ENCODE measurements at places on chromosomes 16 and 17.

DNA sequence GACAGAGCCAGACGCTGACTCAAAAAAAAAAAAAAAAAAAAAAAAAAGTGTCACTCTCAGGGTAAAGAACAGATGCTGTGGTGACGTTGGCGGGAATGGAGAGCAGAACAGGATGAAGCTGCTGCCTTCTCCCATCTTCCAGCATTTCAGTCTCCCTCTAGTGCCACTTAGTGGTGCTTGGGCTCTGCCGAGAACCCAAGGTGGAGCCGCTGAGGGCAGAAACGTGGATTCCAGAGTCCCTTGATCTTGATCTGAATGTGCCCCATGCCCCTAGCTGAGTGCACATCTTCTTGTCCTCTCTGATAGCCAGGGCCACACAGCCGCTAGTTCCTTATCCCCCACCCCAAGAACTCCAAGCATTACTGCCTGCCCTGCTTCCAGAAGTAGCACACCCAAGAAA, 43.2 kb upstream of the FA2H start:
- no peak for DNase-seq

- no peak for DNase-seq
Observed at GRCh38 chr17:37261286-37261685, 114.5 kb upstream of the C17orf78 start.

DNA sequence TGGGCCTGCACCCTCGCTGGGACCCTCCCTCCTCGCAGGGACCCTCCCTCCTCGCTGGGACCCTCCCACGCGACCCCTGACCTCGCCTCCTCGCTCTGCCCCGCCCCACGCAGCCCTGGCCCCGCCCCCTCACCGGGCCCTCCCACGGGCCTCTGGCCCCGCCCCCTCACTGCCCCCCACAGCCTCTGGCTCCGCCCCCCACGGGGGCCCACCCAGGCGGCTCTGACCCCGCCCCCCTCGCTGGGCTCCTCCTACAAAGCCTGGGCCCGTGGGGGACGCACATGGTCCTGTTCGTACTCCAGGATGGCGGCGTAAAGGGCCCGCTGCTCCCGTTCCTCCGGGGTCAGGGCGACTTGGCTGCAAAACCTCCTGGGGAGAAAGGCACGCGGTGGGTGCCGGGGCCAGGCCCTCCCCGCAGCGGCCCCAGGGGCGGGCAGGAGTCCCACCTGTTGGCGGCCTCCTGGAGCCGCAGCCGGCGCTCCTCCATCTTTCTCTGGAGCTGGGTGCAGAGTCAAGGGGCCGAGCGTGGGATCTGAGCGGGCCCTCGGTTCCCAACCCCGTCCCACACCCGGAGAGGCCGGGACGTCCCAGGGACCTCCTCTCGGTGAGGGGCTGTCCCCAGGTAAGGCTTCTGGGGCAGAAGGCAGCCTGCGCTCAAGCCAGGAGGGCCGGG, 9.0 kb downstream of the VPS9D1 start:
- DNase-seq: peak; percentile 74

GRCh38 chr16:6558126-6558525, 774.5 kb upstream of the RBFOX1 start:
- DNase-seq: no peak

GRCh38 chr17:27635275-27635823, 4.4 kb downstream of the LGALS9 start:
- no peak for DNase-seq

- no peak for DNase-seq
Observed at GRCh38 chr17:47120521-47121095, 68.5 kb downstream of the CDC27 start.

DNA sequence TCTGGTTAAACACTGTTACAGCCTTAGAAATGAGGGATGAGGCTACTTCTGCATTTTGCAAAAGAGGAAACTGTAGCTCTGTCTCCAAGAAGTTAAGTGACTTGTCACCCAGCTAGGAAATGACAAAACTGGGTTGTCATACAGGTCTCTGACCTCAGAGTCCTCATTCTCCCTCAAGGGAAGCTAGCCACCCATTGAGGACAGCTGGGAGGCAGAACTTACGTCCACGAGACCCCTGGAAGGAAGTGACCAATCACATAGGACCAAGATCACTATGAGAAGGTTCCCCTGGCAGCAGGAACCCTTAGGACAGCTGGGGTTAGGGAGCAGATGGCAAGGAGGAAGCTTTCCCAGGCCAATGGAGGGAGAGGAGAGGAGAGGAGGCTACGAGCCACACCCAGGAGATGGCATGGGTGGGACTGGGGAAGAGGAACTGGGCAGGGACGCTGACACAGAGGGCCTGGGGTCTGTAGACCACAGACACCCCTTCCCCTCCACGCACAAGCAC, 11.2 kb downstream of the METTL22 start:
- DNase-seq: no peak

DNA sequence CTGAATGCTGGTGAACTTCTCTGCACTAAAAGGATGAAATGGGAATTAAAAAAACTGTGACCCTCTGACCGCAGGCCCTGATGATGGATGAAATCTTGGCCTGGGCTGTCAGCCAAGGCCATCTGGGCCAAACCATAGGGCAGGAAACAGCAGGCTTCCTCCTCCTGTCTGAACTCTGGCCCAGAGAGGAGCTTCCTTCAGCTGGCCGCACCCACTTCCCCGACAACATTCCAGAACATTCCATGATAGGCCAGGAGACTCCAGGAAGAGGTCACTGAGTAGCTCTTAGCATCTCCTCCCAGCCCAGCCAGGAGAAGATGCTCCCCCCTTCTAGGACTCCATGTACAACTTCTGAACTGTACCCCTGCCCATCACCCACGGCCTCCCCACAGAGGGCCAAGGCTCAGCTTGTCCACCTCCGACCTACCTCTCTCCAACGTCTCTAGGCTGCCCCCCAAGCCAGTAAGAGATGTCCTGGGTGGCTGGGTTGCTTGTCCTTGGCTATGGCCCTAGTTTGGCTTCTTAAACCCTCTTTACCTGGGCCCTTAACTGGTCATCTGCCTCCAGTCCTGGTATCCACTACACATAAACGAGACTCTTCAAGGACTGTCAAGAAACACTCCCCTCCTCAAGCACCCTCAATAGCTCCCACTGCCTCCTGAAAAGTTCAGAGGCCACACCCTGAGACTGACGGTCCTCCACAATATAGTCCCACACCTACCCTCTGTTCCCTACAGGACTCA, 1.7 kb downstream of the RPH3AL start:
- DNase-seq: no peak

GRCh38 chr17:50518384-50519023, 10.3 kb downstream of the MYCBPAP start:
- no peak for DNase-seq

DNA sequence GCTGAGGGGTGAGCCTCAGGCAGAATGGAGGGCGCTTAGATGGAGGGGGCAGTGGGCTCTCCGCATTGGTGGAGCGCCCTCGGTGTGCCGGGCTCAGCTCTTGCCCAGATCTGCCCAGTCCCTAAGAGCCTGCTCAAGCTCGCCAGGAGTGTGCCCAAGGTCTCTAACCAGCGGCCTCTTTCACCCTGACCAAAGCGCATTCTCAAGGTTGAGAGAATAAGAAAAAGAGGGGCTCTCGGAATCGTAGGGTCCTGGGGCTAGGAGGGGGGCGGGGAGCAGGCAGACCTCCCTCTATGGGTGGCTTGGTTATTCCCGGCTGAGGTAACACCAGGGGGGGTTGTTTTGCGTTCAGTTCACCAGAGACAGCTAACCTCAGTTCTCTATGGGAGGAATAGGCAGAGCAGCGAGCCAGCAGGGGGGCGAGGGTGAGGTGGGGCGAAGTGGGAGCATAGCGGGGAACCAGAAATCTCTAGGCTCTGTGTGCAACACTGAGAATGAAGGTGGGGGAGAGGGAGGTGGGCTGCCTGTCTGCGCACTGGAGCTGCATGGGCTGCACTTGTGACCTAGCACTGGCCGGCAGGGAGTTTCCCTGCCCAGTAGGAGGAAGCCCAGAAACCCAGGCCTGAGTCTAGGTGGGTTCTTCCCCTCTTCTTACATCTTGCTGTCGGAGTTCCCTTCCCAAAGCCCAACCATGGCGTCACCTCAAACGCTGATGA, 3.0 kb downstream of the TMEM132E start:
- DNase-seq: no peak

- DNase-seq: no peak
Observed at GRCh38 chr17:16463358-16464302, 28.4 kb downstream of the LRRC75A start.

GRCh38 chr16:80570106-80570478, 29.3 kb downstream of the DYNLRB2 start:
- DNase-seq: no peak

GRCh38 chr17:7634384-7634783, 4.4 kb downstream of the SHBG start:
- DNase-seq: no peak

- DNase-seq: no peak
Observed at GRCh38 chr17:79836972-79837887, 2.0 kb downstream of the CBX4 start.

DNA sequence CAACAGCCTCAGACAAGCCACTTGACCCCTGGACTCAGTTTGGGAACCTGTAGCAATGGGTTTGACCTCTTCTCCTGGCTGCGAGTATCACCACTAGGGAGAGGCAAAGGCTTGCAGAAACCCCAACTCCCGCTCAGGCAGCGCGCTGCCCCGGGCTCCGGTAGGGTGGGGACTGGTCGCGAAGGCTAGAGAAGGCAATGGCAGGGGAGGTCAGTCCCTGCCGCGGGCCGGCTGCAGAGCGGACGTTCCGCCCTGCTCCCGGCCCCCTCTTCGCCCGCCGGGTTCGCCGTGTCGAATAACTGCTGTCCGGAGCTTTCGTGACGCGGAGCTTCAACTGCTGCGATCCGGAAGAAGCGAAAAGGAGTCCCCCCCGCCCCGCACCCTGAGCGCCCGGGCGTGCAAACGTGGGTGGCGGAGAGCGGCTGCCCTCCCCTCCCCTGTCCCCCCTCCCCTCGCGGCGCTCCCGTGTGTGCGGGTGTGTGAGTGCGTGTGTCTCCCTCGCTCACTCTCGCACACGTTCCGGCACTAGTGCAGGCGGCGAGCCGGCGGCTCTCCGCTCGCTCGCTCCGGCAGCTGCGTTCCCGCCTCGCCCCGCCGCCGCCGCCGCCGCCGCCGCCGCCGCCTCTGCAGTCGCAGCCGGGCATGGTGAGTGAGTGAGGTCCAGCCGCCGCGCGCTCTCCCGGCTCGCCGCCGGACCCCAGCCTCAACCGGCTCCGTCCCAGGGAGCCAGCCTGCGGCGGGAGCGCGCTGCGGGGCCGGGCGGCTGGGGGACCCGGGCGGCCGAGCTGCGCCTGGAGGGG, 772 bp upstream of the SHISA6 start:
- no peak for DNase-seq

GRCh38 chr17:46727572-46728348, 90.7 kb downstream of the WNT3 start:
- DNase-seq: no peak

DNA sequence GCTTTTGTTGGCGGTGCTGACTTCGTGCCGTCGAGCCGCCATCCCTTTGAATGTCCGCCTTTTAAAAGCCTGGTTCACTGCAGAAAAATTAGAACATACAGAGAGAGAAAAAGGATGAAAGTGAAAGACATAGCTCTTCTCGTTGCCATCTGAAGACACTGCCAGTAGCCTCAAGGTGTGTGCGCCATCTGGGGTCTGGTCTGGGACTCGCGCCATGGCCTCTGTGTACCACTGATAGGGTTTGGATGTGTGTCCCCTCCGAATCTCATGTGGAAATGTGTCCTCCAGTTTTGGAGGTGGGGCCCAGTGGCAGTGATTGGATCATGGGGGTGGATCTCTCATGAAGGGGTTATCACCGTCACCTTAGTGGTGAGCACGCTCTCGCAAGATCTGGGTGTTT, 15.5 kb downstream of the GSE1 start:
- DNase-seq: no peak

DNA sequence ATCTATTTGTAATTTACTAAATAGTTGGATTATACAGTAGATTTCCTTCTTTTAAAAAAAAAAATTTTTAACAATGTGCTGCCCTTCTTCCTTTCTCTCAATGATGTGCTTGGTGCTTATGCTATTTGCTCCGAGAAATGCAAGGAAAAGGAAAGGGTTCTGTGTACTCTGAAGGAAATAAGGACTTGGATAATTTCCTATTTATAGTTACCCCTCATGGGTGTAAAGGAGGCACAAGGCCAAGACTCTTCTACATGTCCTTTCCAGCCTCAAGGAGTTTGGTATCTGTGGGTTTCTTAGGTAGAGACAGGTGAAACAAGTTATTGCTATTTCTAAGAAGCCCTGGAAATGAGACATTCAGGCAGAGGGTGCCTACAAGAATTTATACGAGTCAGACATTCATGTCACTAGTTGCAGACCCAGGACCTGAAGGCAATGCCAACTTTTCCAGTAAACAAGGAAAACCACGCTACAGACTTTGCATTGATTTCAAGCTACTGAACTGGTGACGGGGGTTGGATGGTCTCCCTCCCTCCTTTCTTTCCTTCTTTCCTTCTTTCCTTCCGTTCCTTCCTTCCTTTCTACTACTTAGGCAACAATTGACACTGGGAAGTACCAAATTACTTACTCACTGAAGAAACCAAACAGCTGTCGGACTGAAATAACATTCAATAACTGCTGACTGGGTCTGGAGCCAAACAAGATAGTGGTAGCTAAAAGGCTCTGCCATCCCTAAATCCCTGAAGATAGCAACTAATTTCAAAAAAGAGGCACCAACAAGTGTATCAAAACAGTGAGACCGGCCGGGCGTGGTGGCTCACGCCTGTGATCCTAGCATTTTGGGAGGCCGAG, 33.8 kb upstream of the GHDC start:
- no peak for DNase-seq

GRCh38 chr16:83470416-83470815, 337.4 kb upstream of the HSBP1 start:
- no peak for DNase-seq

All from stimulated activated CD4-positive, alpha-beta T cell treated with anti-CD3 and anti-CD28 coated beads, Interleukin-15, amount 100 ng/mL, for 48 hours (primary cell).